ENCODE measurements at places on chromosomes 6 and 20.
A peak's percentile ranks its signal among the peaks of the same experiment; 100 is the strongest.

DNA sequence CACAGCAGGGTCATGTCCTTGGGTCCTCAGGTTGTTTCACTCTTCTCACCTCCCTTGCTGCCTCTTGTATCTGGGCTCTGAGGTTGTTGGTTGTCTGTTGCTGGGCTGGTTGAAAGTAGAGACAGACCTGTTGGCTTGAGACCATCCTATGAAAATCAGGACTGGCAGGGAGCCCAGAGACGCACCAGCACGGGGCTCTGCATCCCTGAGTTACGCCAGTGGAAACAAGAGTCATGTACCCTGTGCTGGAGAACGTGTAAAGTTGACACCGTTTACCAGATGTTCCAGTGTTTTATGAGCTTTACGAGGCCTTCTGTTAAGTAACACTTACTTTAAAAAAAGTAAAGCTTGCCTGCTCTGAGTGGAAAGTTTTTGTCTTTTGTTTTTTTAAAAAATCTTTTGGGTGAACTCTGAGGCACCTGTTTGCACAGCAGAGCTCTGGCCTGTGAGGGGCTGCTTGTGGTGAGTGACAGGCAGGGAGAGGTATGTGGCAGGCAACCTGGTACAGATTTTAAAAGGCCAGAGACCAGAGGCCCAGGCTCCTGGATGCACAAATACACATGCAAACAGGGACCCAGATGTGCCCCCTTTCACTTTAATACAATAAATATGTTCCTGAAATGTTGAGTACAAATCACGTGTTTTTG lies 260.0 kb upstream of the SUPT3H start:
- no peak for DNase-seq

- DNase-seq = no peak
These were observed 83.3 kb downstream of the PREX1 start for GRCh38 chr20:48744515-48744914.

- no peak for DNase-seq
These were observed 56.1 kb upstream of the CCN6 start for GRCh38 chr6:111997853-111998208.

GRCh38 chr20:47676912-47677634 lies 108.2 kb downstream of the SULF2 start:
- DNase-seq = no peak

GRCh38 chr20:32454164-32455145 lies 96.3 kb downstream of the ASXL1 start:
- DNase-seq = no peak

GRCh38 chr6:145898376-145898775 lies 65.8 kb downstream of the SHPRH start:
- DNase-seq = no peak

- DNase-seq = no peak
These were observed 20.2 kb downstream of the SF3B5 start for GRCh38 chr6:144075187-144075586.

DNA sequence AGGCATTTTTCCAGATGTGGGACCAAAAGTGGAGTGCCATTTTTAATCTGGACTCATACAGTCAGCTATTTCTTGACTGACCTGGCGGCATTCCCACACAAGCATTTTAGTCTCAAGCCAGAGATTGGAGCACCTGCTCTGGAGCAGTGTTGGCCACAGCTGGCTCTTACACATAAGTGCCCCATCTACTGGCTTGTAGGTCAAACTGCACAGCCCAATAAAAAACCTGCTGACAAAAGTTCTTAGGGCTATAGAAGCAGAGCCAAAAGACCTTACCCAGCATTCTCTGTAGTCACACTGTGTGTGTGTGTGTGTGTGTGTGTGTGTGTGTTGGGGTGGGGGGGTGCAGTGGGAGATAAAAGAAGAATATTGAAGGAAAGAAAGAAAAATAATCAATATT lies 38.6 kb upstream of the SENP6 start:
- DNase-seq = no peak

GRCh38 chr6:150751296-150751695 lies 114.2 kb upstream of the MTHFD1L start:
- DNase-seq = no peak

DNA sequence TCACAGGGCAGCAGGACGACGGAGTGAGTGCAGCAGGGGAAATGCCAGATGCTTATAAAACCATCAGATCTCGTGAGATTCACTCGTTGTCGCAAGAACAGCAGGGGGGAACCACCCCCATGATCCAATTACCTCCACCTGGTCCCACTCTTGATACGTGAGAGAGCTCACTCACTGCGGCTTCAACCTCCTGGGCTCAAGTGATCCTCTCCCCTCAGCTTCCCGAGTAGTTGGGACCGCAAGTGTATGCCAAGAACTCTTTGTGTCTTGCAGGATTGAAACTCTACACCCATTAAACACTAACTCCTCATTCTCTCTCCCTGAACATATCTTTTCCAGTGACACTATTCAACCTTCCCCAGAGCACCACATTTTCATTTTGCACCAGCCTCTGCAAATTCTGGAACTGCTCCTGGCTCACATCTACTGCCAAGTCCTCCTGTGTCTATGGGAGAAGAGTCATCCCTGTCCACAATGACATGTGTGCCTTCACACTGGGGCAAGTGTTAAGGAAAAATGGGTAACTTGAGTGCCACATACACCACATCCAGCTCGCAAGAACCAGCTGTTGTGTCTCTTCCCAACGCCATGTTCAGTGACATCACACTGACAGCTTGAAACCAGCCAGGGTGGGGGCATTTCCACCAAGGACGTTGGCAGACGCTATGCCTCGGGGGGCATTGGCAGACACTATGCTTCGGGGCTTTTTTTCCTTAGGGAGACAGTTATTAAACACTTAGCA lies 14.7 kb upstream of the TAF4 start:
- no peak for DNase-seq

DNA sequence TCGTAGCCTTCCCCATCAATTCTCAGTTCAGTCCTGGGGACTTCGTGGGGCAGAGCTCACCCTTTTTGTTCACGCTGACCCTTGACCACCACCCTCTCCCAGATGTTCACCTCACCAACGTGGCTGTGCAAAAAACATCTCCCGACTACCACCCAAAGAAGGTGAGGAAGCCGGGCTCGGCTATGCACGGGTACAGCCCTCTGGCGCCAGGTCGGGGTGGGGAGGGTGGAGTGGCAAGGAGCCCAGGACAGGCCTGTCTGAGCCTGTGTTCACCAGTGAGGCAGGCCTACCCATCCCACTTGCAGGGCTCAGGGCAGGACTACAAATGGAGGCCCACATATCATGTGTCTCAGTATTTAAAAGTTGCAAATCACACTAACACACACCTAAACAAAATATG lies 18.1 kb downstream of the PDRG1 start:
- DNase-seq = no peak

DNA sequence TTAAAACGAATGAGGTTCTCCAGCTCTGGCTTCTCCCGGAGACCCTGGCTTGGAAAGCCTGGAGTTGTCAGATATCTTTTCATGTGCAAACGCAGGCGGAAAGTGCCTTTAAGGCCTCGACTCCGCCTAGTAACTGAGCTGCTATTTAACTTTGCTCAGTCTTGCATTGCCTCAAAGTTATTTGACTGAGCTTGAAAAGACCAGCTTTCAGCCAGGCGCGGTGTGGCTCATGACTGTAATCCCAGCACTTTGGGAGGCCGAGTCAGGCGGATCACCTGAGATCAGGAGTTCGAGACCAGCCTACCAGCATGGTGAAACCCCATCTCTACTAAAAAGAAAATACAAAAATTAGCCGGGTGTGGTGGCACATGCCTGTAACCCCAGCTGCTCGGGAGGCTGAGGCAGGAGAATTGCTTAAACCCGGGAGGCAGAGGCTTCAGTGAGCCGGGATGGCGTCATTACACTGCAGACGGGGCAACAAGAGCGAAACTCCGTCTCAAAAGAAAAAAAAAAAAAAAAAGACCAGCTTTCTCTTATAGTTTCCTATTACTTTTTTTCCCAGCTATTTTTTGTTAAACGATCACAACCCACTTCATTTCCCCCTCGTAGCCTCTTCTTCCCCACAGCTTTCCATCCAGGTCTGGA lies 1.9 kb downstream of the GCNT2 start:
- DNase-seq = no peak

- DNase-seq = no peak
These were observed 57.4 kb downstream of the B4GALT5 start for GRCh38 chr20:49656304-49656703.

- no peak for DNase-seq
These were observed 68.8 kb upstream of the MYLIP start for GRCh38 chr6:16060039-16060438.

DNA sequence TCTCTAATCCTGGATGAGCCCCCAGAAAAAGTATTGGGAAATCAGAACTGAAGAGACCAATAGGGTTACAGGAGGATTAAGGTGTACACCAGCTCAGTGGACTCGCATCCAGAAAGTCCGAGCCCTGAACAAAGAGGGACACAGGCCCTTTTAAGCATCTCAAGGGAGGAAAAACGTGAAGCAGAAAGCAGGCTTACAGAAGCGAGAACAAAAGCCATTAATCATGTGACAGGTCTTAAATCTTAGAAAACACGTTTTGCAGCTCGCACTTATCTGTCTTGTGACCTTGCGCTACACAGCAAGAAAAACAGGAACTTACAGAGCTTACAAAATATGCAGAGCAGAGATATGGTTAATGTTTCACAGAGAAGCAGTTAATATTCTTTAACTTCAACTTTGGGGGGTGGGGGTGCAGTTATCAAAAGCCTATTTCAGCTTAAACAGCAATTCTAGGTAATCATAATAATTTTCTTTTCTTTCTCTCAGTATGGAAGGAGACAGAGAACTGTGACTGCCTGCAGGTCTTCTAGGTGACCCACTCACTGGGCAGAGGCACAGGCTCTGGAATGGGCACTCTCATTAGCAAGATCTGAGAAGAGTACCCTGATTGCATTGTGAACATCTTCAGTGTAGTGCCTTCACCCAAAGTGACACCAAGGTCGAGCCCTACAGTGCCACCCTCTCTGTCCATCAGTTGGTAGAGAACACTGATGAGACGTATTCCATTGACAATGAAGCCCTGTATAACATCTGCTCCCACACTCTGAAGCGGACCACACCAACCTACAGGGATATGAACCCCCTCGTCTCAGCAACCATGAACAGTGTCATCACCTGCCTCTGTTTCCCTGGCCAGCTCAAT lies 65.0 kb upstream of the MOCS1 start:
- DNase-seq = no peak

DNA sequence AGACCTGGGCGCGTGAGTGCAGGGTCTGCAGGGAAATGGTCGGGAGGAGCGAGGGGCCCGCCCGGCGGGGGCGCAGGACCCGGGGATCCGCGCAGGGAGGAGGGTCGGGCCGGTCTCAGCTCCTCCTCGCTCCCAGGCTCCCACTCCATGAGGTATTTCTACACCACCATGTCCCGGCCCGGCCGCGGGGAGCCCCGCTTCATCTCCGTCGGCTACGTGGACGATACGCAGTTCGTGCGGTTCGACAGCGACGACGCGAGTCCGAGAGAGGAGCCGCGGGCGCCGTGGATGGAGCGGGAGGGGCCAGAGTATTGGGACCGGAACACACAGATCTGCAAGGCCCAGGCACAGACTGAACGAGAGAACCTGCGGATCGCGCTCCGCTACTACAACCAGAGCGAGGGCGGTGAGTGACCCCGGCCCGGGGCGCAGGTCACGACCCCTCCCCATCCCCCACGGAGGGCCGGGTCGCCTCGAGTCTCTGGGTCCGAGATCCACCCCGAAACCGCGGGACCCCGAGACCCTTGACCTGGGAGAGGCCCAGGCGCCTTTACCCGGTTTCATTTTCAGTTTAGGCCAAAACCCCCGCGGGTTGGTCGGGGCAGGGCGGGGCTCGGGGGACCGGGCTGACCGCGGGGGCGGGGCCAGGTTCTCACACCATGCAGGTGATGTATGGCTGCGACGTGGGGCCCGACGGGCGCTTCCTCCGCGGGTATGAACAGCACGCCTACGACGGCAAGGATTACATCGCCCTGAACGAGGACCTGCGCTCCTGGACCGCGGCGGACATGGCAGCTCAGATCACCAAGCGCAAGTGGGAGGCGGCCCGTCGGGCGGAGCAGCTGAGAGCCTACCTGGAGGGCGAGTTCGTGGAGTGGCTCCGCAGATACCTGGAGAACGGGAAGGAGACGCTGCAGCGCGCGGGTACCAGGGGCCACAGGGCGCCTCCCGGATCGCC lies 54.2 kb upstream of the HLA-A start:
- peak; percentile 94 for DNase-seq

Measured in CD8-positive, alpha-beta T cell (primary cell).